ENCODE measurements at places on chromosomes 1 and 21. TPM values are rescaled to one million over a fixed set of nuclear protein-coding genes. Genes with fewer than 3 reads are reported as not detected.

DNA sequence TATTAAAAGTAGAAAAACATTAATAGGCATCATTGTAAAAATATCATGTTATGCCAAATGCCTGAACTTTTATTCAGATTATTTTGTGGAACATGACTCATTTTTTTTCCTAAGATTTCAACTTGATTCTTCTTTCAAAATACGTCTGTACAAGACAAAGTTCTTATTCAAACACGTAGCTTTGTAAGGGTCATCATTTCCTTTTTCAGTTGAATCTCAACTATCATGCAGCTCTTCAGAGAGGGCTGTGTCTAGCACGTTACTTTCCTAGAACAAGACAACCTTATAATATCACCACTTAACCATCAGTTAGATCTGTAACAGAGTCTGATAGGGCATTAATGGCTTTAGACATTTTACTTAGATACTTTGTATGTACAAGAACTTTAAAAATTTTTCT is 608.9 kb downstream of the AMY1C start:
- DNase-seq = no peak

GRCh38 chr1:89702520-89703045 is 69.7 kb downstream of the LRRC8C start:
- no peak for DNase-seq

GRCh38 chr1:28869952-28870351 is 44.4 kb upstream of the EPB41 start:
- no peak for DNase-seq

DNA sequence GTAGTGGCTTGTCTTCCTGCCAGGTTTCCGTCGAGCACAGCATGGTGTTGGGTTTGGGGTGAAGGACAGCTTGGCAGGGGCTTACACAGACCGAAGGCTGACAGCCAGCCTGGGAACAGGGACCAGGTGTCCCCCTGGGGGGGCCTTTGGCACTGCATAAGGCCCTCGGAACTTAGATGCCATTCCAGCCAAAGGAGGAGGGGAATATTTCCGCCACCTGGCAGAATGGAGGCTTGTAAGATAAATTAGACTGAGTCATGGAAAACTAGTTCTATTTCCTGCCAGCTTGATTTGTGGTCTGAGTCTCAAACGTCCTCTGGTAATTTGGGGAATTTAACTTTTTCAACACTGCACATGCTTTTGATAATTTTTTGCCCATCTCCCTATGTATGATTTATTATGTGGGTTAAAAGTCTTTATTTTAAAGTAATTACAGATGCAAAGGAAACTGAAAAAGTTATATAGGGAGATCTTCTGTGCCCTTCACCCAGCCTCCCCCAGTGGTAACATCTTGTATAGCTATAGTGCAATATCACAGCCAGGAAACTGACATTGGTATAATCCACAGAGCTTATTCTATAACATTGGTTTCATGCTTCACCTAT is 11.5 kb upstream of the TMEM51 start:
- peak; percentile 92 for DNase-seq

GRCh38 chr1:180598333-180598974 is 33.4 kb upstream of the XPR1 start:
- no peak for DNase-seq

GRCh38 chr1:36343651-36344394 is 20.4 kb upstream of the EVA1B start:
- DNase-seq = no peak

DNA sequence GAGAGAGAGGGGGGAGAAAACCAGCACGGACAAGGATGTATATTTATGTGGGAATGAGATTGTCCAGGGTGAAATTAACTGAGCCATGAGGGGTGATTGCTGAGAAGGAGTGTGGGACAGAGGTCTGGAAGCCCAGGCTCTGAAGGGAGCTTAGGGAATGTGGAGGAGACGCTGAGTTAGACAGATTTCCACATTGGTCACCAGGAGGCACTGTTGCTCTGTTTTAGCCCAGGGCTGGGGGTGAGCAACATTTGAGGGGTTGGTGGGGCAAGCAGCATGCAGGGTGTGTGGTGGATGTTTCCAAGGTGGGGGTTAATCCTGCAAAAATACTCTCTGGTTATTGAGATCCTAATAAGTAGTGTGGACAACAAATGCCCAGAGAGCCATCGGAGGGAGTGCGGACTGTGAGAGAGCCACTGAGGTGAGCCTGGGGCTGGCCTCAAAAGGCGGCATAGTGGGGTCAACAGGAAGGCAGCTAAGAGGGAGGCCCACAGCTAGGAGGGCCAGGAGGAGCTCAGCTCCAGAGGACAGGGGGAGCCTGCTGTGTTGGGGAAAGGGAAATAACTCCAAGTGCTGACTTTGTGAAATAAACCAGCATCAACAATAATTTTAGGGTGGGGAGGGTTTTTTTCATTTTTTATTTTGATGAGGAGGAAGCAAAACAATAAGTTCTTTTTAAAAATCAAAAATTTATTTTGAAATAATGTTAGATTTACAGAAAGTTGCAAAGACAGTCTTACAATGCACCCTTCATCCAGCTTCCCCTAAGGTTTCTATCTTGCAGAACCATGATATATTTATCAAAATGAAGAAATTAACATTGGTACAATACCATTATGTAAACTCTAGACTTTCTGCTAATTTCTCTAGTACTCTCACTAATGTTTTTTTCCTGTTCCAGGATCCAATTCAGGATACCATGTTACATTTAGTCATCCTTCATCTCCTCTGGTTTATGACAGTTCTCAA is 82.8 kb upstream of the CD34 start:
- DNase-seq = no peak

DNA sequence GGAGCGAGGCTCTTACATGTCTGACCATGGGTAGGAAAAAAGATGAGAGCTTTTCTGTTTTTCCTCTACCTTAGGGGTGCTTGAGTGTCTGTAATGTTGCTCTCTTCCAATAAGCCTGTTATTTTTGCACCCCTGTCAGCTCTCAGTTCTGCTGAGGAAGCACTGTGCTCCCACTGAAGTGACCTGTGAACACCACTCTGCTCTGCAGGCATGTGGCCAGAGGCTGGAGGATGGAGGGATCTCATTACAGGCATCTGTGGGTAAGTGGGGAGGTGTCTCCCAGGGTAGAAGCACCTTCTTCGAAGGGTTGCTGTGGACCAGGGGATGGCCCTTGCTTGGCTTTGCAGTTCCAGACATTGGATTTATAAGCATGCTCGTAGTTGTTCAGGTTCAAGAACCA is 56.8 kb upstream of the RBM15 start:
- DNase-seq = no peak

DNA sequence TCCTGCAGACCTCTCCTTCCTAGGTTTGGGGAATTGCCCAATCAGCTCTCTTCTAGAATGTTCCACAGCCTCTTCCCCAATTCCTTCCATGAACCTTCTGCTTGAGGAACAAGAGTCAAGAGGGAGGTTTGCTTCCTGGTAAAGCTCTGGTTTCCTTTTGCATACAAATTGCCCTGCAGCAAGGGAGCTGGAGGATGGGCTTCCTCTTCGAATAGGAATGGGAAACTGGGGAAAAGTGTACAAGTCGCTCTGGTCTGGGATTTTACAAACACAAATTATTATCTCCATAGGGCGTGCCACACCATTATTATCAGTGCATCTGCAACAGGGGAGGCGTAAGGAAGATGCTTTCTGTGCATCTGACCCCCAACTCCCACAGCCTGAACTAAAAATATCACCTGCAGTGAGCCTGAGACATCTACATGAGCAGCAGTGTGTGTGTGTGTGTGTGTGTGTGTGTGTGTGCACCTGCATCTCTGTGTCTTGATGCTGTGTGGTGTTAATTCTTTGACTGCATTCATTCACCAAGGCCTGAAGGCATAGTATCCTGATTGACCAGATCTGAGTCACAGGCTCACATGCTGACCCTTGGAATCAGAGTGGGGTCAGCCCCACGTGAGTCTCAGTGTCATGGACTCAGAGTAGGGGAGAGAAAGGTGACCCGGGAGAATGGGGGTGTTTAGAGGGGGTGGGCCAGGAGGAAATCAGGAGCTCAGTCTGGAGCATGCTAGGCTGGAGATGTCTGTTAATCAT is 272.9 kb downstream of the KAZN start:
- no peak for DNase-seq

DNA sequence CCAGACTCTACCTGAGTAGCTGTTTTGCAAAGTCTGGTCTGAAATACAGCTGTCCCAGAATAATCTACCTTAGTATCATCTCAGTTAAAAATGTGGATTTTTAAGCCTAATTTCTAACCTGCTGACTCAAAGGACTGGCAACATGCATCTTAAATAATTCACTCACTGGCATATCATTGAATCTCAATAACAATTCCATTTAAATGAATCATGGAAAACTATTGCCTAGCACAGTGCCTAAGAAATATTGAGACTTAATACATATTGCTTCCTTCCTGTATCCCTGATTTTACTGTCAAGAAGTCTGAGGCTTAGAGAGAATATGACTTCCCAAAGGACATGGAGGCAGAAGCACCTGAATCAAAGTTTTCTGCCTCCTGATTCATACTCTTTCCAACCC is 3.1 kb downstream of the CCDC190 start:
- DNase-seq = peak; percentile 60

DNA sequence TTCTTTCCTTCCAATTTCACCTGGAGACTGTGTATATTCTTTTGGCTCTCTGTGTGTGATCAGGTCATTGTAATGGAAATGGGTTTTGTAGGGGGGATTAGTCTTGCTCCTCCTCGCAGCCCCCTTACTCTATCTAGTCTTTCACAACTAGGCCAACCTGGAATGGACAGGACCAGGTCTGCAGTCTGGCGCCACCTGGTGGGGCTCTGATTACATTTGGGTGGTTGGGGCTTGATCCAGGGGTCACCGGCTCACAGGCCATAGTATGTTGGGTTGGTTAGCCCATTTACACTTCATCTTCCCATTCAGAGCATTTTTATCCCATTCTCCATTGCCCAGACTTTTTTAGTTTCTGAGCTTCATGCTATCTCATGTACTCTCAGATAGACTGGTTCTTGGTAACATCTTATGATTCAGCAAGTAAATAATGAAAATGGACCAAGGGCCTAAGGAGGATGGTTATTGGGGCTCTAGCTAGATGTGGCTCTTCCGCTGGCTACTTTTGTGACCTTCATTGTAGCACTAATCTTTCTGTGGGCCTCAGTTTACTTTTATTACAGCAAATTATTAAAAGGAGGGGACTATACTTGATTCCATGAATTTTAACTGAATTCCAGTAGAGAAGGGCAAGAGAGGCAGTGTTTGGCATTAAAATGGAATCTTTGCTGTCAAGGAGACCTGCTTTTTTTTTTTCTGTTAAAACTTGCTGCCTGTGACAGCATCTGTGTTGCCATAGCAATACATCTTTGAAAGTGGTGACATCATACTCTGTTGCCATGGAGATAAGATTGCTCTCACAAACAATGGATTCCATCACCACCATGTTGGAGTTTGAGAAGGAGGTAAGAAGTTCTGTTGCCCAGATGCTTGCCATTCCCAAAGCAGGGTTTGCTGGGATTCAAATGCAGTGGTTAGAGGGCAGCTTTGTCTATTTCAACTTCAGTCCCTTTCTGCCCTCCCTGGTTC is 150.1 kb downstream of the PLXNA2 start:
- peak; percentile 44 for DNase-seq

DNA sequence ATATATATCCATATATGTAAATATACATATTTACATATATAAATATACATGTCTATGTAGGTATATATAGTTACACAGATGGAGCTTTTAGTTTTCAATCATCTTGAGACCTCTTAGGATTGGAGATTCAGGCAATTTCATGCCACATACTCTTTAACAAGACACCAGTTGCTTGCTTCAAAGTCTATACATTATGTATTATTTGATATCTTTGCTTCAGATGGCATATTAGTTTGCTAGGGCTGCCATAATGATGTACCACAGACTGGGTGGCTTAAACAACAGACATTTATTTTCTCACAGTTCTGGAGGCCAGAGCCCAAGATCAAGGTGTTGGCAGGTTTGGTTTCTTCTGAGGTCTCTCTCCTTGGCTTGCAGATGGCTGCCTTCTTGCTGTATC is 14.1 kb upstream of the C1orf87 start:
- DNase-seq = no peak

DNA sequence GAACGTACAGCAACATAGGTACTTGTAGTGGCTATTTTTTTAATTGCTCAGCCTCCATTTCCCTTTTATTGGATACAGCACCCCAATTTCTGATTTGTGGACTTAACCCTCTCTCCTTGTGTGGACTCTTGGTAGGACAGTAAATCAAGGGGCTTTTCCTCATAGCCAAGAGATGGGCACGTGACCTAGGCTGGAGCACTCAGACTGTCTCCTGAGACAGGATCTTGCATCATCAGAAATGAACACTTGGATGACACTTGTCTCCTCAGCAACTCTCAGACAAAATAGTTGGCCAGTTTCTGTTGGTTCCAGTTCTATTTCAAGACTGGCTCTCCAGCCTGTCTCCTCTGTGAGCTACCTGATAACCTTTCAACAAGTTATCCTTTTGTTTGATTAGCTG is 112.9 kb upstream of the ZNF678 start:
- DNase-seq = no peak

DNA sequence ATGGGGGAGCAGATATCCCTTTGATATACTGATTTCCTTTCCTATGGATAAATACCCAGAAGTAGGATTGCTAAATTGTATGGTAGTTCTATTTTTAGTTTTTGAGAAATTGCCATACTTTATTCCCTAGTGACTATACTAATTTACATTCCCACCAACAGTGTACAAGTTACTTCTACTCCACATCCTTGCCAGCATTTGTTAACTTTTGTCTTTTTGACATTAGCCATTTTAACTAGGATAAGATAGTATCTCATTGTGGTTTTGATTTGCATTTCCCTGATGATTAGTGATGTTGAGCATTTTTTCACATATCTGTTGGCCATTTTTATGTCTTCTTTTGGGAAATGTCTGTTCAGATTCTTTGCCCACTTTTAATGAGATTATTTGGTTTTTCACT is 620.6 kb upstream of the CAMK1G start:
- peak; percentile 63 for DNase-seq

- no peak for DNase-seq
Measured at GRCh38 chr21:41043014-41043413, 124.9 kb upstream of the BACE2 start.

Gene PCBP3
- total RNA-seq = 2.5 TPM

Gene FCRL3
- not detected for total RNA-seq

Gene DMBX1
- 0.07 TPM for total RNA-seq

Gene DNM3
- 6.5 TPM for total RNA-seq

Gene SRSF10
- total RNA-seq = 90.0 TPM

Gene CHODL
- 0.38 TPM for total RNA-seq

Gene CLCA4
- total RNA-seq = not detected

Data from astrocyte (in vitro differentiated cells and primary cell).